ENCODE measurements at places on chromosomes 7 and 10.

GRCh38 chr10:23158370-23158769 is 33.7 kb upstream of the PTF1A start:
- no peak for DNase-seq

DNA sequence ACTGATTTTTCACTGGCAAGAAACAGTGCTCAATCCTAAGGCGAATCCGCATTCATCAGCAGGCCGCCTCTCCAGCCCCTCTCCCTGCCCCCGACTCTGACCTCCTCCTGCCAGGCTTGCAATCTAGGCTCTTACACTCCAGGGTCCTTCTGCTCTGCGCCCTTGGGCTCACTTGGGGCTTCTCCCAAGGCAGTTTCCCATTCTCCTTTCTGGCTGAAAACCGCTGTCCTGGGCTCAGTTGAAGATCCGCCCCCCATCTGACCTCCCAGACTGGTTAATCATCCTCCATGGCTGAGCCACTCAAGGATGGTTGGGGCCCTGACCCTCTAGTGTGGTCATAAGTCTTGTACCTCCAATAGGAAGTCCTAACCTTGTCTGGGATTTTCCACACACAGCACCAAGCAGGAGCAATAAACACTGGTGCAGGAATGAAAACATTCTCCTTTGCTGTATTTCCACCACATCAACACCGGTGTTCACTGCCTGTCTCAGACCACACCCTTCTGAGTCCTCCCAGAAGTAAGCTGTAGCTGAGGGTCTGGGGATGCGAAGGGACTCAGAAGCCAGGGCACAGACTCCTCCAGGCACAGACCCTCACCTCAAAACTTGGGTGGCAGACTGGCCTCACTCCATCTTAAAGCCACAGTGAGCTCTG is 42.4 kb downstream of the TNS3 start:
- DNase-seq: no peak

- DNase-seq: no peak
Measured at GRCh38 chr10:46560952-46561351, 4.5 kb upstream of the GPRIN2 start.

DNA sequence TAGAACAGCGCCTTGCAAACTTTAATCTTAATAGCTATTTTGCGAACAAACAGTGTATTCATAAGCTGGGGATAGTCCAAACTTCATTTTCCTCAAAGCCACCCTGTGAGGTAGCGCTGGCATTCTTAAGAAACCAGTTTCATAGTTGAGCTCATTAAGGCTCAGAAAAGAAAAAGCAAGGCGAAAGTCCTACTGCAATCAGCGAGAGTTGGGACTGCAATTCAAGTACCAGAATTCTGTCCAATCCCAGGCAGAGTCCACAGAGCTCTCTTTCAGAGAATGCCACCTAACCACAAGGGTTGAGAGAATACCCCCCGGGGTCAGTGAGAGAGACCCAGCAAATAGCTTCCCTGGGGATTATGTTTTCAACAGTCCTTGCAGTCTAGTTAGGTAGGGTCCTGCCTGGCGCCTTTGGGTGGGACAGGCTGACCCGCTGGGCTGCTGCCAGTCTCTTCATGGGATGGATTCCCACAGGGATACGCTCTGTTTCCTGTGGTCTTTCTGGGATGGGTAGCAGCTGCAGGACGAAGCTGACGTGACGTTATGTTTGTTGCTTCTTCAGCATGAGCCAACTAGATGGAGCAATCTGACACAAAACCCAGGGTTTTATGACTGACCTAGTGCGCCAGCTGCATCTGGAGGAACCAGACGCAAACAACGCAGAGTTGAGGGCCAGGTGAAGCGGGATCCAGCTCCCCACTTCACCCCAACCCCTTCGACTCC is 16.0 kb downstream of the BMPER start:
- peak; percentile 51 for DNase-seq

DNA sequence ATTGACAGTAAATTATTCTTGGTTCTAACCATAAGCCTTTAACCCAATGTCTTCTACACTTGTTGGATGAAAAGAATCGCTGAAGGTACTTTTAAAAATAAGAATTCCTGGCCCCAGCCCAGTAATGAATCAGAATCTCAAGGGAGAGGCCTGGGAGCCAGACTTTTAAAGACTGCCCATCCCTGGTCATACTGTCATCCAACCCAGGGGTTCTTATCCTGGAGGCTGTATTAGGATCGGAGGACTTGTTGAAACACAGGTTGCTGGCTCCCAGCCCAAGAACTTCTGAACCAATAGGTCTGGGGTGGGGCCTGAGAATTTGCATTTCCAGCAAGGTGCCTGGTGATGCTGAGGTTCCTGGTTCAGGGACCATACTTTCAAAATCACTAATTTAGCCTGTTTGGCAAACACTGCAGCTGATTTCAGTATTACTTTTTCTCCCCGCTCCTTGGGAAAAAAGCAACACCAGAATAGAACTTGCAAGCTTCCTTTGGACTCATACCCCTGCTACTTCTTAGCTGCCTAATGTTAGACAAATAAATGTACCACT is 79.5 kb upstream of the FAM133B start:
- no peak for DNase-seq

DNA sequence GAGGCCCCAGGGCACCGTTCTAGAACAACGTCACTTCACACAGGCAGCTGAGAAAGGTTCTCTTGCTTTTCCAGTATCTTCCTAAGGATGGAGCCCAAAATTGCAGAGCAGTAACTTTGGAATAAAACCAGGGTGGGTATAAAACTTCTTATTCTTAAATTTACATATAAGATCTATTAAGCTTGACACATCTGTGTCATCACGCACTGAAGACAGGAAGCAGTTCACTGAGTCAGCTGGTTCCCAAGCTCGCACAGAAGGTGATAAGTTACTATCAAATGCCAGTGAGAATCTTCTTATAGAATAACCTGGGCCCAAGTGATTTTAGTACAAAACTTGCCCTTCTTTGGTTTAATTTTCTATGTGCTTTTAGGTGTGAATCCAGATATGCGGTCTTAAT is 70.2 kb downstream of the RABGEF1 start:
- no peak for DNase-seq

DNA sequence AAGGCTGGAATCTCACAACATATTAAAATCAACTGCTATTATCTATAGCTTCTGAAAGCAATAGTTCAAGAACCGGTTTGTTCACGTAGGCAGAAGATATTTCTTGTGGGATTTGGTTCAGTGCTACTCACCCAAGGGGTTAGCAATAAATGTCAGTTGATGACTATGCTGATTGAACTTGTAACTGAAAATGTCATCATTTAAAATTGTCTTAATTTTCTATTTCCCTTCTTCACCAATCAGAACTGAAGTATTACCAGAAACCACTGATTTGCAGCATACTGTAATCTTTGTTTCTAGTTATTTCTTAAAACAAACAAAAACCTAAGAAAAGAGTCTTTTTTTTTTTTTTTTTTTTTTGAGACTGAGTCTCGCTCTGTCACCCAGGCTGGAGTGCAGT is 46.1 kb downstream of the CPEB3 start:
- DNase-seq: no peak

DNA sequence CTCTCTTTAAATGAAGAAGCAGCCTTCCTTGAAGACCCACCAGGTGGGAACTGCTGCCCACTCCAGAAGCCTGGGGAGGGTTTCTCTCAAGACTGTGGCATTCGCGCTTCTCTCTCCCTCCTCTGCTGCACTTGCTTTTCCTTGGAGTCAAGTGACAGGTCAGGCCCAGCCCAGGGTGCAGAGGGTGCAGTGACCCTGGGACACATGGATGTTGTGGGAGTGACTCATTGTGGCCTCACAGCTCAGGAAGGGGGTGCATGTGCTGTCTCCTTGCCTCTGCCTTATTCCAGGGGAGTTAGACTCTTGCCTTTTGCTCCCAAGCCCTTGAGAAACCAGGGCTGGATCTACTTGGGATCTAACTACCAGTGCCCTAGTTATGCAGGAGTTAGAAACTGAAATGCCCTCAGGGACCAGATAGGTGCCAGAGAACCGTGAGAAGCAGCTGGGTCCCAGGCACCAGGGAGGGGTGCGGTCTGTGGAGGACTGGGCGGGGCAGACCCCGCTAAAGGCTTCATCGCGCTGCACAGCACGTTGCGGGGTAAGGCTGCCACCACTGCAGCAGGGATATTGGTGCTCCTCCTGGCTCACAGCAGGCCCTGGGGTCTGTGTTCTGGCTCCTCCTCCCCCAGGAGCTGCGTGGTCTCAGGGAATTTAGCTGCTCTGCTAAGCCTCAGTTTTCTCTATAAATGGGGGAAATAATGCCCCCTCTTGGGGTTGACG is 11.4 kb downstream of the FAM241B start:
- DNase-seq: no peak

DNA sequence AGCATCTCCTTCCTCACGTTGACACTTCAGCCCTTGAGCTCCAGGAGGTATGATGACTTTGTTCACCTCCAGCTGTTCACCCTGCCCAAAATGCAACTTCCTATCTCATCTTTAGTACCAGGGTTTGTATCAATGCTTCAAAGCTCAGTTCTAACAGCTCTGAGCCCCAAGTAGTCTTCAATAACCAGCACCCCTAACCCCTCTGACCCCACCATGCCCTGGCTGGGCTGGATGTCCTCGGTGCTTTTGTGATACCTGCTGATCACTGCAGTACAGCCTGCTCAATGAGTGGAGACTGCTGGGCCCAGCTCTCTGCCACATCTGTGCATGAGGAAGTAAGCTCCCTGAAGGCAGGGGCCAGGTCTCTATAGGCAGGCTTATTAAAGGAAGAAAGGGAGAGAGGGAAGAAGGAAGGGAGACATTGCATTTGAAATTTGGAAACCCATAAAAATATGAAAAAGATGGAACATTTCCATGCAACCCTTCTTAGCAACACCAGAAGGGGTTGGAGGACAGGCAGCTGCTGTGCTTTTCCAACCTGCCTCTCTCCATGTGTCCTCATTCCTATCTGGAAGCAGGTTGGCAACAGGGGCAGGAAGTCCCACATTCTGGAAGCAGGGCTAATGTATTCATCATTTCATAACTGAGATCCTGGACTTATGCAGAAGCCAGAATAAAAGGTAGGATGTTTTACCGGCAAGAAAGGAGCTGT is 756.1 kb downstream of the GRID1 start:
- no peak for DNase-seq

DNA sequence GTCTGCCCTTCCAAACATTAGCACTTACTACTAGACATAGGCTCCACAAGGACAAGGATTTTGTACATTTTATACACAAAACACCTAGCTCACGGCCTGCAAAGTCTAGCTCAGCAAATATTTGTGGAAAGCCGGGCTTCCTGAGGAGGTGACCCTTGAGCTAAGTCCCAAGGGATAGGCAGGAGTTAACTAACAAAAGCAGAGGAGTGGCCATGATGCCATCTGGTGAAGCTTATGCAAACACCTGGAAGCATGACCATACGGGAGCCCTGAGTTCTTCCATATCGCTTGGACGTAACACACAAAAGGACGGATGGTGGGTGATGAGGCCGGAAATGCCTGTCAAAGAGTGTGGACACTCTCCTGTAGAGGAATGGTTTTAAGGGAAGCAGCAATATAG is 25.9 kb upstream of the YAE1 start:
- no peak for DNase-seq

GRCh38 chr10:102770108-102770482 is 26.3 kb downstream of the WBP1L start:
- DNase-seq: no peak

DNA sequence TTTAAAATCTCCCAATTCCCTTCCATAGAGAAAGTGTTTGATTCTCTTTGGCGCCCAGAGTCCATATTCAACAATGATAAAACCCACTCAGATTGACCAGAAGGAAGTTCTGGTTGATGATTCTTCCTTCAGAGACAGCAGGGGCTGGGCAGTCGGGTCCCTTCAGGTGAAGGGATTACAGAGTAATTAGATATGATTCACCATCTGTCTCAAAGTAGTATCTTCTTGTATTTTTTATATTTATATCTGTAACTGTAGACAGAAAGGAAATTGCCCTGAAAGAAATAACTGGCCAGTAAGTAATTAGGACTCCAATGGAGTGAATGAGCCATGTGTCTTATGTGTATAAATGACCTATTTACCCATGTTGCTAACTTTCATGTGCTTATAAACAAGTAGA is 156.0 kb downstream of the PLCE1 start:
- no peak for DNase-seq

DNA sequence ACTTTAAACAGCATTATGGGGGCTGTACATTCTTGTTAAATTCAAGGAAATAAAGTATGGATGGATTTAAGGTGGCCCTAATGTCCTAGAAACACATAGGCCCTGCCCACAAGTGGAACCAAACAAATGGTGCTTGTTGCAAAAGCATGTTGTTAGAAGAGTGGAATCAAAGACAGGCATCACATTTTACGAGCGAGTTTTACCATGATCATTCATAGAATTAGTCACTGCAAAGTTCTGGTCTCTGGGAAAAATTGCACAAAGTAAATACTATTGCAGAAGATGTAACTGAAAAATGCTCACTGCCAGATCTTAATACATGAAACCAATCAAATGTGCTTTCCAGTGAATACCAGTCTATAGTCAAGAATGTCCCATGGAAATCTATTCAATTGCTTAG is 677.1 kb downstream of the PARD3 start:
- DNase-seq: no peak

DNA sequence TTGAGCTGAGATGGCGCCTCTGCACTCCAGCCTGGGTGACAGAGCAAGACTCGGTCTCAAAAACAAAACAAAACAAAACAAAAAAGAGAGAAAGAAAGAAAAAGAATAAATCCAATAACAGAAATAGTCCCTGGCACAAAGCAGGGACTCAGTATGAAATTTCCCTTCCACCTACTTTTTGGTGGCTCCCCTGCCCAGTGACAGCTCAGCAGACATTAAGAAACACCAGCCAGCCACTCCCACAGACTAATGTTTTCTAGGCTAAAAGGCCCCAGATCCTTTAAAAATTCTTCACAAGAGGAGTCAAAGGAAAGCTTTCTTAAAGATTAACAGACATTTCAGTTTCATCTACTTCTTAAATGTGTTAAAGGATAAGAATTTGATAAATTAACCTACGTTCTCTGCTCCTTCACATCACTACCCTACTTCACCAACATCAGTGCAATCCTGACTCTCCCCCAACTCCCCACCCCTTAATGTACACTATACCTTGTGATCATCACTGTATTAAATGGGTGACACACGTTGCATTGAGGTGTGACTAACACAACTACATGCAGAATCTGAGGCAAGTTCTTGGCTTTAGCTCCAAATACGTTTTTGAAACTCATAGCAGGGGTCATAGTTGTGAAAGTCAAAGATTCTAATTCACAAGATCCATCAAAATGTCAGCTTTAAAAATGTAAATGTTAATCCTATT is 114.5 kb upstream of the CAV2 start:
- DNase-seq: no peak

DNA sequence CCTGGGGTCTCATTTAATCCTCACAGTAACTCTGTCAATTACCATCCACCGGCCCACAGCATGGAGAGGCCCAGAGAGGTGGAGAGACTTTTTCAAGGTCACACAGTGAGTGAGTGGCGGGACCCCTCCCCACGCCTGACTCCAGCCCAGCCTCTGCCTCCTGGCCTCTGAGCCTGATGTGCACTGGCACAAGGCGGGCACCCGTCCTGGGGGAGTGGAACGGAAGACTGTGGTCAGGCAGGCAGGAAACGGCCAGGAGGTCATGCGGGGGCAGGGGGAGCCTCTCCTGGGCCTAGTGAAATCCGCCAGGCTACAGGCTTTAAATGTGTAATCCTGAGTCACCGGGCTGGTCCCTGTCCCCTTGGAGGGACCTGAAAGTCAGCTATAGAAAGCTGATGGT is 32.2 kb downstream of the ZCCHC24 start:
- DNase-seq: no peak

Measured in tibial nerve (tissue), 4 donors.